ENCODE measurements at places on chromosomes 11 and 22.

DNA sequence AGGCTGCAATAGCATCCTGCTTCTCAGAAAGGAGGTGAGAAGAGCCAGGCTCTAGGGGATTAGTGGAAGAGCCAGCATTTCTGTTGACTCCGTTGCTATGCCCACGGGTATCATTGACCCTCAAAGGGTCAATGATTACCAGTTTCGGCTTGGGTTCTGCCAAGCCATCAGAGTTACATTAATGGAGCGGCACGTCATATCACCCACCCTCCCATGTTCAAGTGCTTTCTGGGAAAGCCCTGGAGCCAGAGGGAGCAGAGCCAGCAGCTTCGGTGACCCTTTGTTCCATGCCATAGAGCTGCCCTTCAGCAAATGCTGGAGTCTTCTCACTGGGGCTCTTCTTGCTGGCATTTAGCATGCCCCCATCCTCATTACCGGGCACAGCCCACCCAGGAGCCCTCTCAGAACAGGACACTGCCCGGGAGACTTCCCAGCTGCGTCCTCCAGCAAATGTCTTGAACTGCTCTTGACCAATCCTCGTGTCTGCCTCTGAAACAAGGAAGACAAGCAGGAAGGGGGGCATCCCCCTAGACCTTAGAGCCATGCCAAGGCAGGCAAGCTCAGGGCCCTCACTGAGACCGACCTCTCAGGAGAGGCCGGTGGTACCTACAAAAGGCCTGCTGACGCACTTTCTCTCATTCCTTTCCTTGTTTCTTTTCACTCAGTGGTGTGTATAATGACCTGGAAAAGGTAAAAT is 14.6 kb downstream of the KCNJ1 start:
- no peak for DNase-seq

GRCh38 chr22:25053153-25053805 is 100.8 kb downstream of the KIAA1671 start:
- DNase-seq = no peak

DNA sequence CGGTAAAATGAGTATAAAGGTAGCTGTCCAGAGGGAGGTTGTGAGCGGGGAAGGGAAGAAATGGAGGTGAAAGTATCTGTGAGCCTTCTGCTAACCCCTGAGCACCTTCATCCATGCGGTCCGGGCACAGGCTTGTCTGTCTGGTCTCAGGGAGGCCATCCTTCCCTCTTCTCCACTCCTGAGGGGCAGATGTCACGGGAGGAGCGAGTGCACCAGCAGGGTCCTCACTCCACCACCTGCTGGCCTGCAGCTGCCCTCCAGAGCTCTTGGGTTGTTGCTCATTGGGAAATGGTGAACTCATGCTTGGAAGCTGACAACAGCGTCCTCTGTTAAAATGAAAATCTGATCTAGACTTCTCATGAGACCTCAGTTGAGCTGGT is 33.8 kb upstream of the WNT11 start:
- no peak for DNase-seq

GRCh38 chr11:117704395-117705100 is 92.5 kb downstream of the DSCAML1 start:
- no peak for DNase-seq

DNA sequence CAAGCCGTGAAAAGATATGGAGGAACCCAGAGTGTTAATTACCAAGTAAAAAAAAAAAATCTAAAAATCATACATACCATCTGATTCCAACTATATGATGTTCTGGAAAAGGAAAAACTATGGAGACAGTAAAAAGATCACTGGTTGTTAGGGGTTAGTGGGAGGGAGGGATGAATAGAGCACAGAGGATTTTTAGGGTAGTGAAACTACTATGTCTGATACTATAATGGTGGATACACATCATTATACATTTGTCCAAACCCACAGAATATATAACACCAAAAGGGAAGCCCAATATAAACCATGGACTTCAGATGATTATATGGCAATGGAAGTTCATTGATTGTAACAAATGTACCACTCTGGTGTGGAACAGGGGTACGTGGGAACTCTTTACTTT is 74.1 kb downstream of the ENTHD1 start:
- DNase-seq = no peak

- DNase-seq = no peak
Measured at GRCh38 chr11:10600570-10601248, 32.2 kb upstream of the LYVE1 start.

DNA sequence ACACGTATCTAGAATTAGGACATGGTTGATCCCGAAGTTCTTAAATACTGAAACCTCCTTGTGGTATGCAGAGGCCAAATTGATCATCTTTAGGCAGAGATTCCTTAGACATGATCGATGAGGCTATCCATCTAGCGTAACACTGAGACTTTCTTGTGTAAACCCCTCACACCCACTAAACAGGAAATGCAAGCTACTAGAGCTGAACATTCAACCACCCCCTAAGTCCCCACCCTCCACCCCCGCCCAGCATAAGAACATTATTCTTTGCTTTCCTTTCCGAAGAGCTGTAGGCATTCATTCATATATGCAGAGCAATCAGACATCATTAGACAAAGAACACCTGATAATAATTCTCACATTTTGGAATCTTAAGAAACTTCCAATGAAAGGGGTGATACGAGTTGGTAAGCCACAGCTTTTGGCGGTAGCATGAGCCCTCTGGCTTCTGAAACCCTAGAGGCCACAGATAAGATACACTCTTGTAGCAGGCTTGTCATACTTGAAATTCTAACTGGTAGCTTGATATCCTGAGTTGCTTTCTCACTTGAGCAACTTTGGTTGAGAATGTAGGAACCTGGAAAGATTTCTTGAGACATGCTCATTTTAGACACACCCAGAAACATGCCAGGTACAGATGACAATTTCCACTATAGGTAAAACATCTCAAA is 42.2 kb downstream of the FLI1 start:
- DNase-seq = peak; percentile 24

DNA sequence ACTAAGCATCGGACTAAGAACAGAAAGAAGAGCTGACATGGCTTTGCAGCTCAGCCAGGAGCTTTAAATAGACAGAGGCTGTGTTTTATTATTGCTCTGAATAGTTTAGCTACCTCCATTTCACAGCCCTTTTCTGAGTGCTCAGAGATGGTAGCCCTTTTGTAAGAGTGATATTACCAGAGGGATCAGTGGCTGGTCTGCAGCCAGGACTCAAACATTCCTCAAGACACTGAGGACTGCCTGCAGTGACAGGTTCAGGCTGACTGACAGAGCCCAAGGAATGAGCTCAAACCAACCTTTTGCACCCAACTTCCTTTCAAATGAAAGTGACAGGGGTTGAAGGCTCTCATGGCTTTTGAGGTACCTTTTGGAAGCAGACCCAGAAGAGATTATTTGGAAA is 189.0 kb downstream of the DDX10 start:
- DNase-seq = no peak

DNA sequence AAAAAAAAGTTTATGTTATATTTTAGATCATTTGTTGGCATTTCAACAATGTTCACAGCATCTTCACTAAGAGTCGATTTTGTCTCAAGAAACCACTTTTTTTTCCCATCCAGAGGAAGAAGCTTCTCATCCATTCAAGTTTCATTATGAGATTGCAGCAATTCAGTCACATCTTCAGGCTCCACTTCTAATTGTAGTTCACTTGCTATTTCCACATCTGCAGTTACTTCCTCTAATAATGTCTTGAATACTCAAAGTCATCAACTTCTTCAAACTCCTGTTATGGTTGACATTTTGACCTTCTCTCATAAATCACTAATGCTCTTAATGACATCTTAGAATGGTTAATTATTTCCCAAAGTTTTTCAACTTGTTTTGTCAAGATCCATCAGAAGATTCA is 61.3 kb upstream of the CHORDC1 start:
- DNase-seq = no peak

DNA sequence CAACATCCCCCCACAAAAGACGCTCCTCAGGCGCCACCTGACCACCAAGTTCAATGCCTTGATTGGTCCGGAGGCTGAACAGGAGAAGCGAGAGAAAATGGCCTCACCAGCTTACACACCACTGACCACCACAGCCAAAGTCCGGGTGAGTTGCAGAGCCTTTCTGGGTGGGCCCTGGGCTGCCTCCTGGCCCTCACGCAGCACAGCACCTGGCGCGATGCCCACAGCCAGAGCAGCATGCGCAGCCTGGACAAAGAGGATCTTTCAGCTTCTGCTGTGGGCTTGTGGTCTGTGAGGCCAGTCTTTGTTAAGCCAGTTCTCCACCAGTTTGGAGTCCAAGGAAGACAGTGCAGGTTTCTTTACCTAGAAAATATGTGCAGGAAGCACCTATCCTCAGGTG is 21.6 kb downstream of the CYB5R2 start:
- no peak for DNase-seq

Data from CD4-positive, alpha-beta T cell treated with Interleukin-1 beta for 1 hour (primary cell).